ENCODE measurements at places on chromosomes 13 and 19.

DNA sequence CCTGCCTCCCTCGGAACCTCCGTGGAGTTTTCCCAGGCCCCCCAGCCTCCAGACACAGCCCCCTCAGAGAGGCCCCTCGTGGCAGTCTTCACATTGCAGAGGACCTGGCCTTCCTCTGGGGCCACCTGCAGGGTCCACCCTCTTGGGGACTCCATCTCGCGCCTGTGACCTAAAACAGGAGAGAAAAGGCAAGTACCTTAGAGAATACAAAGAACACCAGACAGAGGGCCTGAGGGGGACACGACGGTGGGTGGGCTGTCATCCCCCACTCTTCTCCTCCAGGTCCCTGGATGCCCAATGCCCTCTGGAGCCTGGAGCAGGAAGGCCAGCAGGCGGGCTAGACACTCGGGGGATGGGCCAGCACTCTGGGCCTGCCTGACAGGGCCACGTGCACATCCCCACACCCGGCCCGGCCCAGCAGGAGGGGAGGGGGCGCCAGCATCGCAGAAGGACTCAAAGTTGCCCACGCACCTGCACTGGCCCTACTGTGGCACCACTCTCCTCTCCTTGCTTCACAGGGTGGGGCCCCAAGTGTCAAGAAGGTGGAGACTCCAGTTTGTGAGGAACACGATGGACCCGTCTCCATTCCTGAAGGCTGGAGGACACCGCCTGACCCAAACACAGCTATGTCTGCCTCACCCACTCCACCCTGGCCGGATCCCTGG lies 4.3 kb upstream of the A1BG start:
- DNase-seq: no peak

DNA sequence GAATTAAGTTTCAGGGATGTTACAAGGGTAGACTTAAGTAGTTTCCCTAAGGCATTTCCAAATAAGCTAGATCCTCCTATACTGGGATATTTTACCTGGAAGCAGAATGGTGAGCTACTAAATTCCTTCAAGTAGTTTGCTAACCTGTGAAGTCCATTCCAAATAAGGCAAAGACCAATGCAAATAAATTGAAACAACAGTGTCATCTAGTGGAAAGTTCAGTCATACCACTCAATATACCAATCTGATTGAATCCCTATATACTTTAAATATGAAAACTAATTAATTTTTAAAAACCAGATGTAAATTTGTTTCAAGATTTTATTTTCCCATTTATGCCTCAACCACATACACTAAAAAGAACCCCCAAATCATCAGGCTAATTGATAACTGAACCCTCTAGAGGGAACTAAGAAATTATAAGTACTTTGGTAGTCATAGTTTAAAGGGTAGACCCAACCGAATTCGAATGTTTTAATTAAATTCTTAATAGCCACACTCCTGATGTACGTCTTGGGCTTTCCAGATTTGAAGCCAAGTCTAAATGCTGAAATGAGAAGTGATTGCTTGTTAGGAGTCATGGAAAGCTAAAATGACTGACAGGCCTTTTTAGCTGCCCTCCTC lies 223.7 kb downstream of the TBC1D4 start:
- DNase-seq: no peak

GRCh38 chr13:103812971-103813370 lies 746.8 kb upstream of the SLC10A2 start:
- no peak for DNase-seq

GRCh38 chr13:81480634-81481033 lies 1139.7 kb upstream of the SPRY2 start:
- DNase-seq: no peak

- DNase-seq: no peak
Observed at GRCh38 chr13:66180836-66181235, 1049.3 kb downstream of the PCDH9 start.

DNA sequence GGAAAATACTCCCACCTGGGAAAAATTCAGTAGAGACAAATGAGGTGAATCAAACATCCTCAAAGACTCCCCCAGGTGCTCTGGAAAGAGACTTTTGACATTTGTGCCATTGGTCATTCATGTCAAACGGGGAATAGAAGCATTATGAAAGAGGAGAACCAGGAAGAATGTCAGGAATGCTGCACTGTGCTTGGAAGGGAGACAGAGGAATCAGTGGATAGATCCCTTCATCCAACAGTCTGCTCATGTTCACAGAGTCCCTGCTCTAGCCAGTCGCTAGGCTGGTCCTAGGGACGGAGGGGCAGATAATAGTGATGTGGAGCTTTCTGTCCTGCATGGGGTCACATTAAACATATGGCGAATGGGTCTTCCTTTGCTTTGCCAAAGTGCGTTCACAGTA lies 384.4 kb downstream of the FGF9 start:
- no peak for DNase-seq

DNA sequence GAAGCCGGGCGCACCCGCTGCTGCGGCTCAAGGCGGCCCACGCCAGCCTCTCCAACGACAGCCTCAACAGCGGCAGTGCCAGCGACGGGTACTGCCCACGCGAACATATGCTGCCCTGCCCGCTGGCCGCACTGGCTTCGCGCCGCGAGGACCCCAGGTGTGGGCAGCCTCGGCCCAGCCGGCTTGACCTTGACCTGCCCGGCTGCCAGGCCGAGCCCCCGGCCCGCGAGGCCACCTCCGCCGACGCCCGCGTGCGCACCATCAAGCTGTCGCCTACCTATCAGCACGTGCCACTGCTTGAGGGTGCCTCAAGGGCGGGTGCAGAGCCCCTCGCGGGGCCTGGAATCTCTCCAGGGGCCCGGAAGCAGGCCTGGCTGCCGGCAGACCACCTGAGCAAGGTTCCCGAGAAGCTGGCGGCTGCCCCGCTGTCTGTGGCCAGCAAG lies 13.0 kb downstream of the C19orf25 start:
- DNase-seq: no peak

DNA sequence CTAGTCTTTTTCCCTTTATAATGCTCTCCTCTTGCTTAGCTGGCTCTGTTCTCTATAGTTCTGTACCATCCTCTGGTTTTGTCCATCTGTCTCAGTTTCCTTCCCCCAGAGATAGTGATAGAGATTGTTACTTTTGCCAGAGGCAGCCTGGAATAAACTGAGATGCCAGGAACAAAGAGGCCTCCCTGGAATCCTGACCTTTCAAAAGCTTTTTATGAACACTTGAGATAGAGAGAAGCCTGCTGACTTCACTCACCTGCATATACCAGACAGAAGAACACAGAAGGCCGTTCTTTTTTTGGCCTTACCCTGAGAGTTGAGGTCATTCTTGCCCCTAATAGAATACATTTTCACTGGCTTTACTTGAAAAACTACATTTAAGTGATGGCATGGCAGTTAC lies 150.2 kb downstream of the LHFPL6 start:
- DNase-seq: no peak

DNA sequence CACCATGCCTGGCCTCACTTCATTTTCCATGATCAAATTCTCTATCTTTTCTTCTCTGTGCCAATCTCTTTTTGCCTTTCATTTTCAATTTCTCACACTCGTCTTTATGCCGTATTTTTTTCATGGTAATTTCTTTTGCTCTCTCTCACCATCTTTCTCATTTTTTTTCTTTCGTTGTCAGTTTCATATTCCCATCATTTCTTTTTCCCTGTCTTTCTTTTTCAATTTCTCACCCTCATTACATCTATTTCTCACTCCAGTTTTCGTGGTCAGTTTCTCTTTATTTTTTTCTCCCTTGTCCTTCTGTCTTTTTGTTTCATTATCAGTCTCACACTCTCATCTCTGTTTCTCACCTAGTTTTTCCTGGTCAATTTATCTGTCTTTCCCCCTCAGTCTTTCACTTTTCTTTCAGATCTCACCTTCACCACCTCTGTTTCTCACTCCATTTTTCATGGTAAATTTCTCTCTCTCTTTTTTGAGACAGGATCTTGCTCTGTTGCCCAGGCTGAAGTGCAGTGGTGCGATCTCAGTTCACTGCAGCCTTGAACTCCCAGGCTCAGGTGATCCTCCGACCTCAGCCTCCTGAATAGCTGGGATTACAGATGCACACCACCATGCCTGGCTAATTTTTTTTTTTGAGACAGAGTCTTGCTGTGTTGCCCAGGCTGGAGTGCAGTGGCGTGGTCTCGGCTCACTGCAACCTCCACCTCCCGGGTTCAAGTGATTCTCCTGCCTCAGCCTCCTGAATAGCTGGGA lies 14.1 kb downstream of the SSC5D start:
- no peak for DNase-seq

DNA sequence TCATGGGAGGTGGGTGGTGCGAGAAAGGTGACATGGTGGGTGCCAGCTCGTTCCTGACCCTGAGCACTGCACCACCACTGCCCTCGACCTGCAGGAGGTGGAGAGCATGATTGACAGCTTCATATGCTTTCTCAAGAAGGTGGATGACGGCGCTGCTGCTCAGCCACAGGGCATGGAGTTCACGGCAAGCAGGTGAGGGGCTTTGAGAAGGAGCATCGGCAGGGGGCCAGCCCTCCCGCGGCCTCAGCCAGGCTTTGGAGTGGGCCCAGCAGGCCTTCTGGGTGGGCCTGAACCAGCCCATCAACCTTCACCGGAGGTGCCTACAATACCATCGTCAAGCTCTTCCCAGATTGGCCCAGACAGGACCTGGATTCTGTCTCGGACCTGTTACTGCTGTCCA lies 18.9 kb upstream of the ZNF14 start:
- DNase-seq: no peak

Measured in natural killer cell (primary cell).